A172 (cell line): ENCODE measurements at places on chromosomes 4 and X. TPM values are rescaled to one million over a fixed set of nuclear protein-coding genes. Genes with fewer than 3 reads are reported as not detected.

DNA sequence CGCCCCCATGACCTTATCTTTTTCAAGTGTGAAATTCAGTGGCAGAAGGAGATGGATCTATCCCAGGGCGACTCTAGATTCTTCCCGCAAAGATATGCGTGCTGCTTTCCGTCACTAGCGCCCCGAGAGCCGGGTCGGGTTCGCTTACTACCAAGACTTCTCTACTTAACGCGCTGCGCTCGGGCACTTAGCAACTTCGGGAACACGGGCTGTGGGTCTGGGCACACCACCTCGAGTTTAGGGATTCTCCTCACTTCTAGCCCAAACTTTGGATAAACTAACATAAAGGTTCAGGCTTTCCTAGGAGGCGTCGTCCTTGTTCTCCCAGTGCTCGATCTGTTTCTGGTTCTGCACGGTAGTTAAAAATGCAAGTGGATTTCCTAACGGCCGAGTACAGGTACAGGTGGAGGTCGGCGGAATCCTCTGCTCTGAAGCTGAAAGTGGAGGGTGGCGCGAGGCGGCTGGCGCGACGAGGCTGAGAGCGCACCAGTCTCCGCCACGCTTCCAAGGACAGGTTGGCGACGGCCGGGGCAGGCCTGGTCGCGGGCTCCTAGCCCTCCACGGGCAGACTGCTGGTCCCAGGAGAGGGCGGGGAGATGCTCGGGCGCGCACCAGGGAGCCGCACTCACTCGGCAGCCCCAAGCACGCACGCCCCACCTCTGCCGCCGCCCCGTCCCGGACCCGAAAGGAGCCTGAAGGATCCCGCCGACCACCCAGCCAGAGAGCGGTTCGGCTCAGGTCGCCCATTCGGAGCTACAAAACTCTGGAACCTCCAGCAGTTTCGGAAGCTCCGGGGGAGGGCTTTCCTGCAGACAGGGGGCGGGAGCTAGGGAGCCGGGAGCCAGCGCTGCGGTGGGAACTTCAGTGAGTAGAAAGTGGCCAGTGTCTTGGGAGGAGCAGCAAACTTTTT, 100.8 kb upstream of the TENM3 start:
- DNase-seq, result peak; percentile 16

- DNase-seq, result no peak
Measured at GRCh38 chrX:151981129-151981528, 6.7 kb upstream of the GABRE start.

- DNase-seq, result no peak
Measured at GRCh38 chrX:131729295-131729694, 185.4 kb downstream of the OR13H1 start.

DNA sequence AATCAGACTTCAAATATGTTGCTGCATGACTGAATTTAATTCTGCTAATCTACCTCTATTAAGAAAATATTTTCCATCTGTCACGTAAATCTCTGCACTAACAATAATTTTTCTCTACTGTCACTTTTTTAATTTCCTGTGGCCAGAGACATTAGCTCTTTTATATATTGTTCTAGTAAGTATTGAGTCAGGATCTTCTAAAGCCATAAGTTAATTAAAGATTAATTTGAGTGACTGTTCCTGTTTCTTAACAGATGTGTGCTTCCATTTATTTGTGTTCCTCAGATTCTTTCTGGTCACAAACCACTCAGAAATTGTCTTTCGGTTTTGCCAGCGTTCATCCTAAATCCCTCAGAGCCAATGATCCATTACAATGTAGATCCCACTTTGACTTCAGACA, 2.4 kb upstream of the SMR3B start:
- no peak for DNase-seq

GRCh38 chr4:26137288-26137687, 183.5 kb upstream of the RBPJ start:
- DNase-seq, result no peak

GRCh38 chr4:83266689-83267088, 17.9 kb downstream of the COQ2 start:
- DNase-seq, result no peak

- DNase-seq, result no peak
Measured at GRCh38 chr4:57342411-57342810, 232.2 kb upstream of the IGFBP7 start.

DNA sequence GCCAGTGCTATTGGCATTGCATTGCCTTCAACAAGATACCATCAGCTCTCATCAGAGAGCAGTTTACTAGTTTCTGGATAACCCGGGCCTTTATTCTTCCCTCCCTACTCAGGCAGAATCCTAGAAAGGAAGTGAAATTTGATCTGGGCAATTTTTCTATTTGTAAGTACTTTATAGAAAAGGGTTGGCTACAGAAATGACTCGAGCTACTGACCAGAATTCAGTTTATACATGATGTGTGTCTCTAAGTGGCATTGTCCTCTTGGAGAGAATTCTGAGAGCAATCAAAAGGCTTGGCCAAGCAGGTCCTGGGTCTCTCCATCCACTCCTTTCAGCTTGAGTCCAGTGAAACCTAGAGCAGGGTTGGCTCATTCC, 192.7 kb upstream of the LEF1 start:
- no peak for DNase-seq

DNA sequence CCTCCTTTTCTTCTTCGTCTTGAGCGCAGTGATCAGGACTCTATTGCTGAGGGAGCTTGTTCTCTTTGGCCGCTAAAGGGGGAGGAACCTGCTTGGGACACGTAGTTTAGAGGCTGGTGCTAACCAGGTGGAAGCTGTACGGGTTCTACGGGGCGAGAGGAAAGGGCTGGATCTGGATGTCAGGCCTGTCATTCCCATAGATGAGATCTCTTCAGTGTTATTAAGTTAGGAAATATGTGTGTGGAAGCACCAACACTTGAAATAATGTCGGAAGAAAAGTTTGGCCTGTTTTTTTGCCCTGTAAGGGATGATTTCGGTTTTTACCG, 643 bp downstream of the SRP72 start:
- DNase-seq, result peak; percentile 38

DNA sequence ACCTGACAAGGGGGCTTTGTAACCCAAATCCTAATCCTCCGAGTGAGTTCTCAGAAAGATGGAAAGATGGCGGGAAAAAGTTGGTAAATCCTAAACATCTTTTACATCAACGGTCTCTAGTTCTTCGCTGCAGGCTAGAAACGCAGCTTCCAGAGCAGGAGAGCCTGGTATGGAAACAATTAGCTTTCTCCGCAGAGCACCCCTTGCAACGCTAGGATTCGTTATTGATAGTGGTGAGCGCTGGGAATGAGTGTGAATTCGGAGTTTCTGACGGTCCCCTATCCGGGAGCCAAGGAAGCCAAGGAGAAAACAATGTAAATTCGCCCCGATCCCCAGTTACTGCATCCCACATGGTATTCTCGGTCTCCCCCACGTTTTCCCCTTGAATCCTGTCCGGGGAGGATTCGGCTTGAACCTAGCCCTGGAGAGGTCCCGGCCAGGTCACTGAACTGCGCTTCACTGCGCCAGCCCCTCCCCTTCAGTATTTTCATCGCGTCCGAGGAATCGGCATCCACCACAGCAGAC, 4.7 kb upstream of the NEUROG2 start:
- no peak for DNase-seq

- DNase-seq, result no peak
Measured at GRCh38 chr4:98448908-98449307, 187.7 kb downstream of the RAP1GDS1 start.

DNA sequence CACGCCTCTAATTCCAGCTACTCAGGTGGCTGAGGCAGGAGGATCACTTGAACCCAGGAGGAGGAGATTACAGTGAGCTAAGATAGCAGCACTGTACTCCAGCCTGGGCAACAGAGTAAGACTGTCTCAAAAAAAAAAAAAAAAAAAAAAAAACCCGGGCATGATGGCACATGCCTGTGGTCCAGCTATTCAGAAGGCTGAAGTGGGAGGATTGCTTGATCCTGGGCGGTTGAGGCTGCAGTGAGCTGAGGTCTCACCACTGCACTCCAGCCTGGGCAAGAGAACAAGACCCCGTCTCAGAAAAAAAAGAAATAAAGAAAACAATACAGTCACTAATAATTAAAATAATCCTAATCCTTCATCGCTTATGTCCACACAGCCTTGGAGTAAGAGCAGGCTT, 68.1 kb downstream of the APBB2 start:
- no peak for DNase-seq

DNA sequence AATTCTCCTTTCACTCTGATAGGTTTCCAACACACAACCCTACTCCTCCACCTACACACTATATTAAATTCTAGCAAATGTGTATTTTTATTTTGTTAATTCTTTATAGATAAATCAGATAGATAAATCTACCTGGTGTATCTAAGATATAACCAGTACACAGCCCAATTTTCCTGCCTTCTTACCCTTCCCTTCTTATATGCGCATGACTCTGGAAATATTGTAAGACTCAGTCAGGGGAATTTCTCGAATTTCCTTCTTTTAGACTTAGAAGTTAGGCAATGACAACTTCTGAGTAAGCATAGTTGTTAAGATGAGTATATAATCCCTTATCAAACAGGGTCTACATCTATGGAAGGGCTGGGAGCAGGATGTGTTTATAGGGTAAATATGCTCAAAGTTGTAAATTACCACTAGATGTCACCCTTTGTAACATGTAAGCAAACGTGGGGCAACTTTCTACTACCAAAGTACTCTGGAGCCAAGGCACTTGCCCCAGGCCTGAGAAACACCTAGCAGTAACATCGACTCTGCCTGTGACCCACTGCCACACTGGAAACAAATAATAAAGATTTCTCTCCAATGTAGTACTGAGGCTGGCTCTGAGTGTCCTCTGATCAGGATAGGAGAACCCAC, 444.7 kb downstream of the IQCM start:
- DNase-seq, result peak; percentile 69

GRCh38 chr4:126591583-126591982, 1041.2 kb upstream of the INTU start:
- no peak for DNase-seq

DNA sequence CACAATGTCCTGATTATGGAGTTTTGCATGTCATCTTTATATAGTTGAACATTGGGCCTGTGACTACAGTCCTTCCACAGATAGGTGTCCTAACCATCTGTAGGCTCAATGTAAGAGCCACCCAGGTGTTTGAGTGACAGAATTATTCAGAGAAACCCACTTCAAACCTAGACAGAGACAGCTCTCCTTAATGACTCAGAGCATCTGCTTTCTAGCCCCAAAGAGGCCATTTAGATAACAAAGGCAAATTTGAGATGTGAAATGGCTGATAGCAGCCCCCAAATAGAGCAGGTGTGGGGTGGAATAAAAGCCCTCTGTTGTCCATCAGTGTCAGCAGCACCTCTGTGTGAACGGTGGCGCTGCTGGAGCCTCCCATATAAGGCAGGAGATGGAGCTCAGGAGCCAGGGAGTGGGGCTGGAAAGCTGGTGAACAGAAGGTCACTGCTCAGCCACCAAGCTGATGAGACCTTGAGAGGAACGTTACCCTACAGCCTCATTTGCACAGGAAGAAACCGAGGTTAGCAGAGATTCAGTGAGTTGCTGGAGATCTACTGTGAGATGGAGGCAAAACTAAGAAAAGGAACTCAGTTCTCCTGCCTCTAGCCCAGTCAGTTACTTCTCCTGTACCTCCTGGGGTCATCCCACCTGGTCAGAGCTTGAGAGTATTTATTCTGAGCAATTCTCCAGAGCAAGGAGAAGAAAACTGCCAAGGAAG, 153.3 kb upstream of the LNX1 start:
- no peak for DNase-seq

- no peak for DNase-seq
Measured at GRCh38 chr4:8913858-8914460, 42.3 kb upstream of the HMX1 start.

- DNase-seq, result no peak
Measured at GRCh38 chr4:170446782-170447181, 357.0 kb upstream of the AADAT start.

DNA sequence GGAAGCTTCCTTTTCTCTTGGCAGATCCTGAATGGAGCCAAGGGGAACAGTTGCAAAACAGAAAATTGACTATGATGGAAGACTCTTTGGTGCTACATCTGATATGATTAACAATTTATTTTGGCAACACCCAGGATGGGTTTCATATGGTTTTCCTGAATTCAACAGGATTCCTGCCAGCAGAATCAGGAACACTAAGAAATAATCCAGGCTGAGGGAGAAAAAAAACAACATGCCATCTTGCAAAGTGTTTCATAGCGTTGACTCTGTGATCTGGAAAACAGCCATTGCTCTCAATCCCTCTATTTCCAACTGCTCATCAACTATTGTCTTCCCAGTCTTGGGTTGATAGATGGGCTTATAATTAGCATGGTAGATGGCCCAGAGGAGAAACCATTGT, 303.8 kb upstream of the KLF3 start:
- no peak for DNase-seq

- no peak for DNase-seq
Measured at GRCh38 chr4:97016186-97016907, 1126.9 kb downstream of the STPG2 start.

DNA sequence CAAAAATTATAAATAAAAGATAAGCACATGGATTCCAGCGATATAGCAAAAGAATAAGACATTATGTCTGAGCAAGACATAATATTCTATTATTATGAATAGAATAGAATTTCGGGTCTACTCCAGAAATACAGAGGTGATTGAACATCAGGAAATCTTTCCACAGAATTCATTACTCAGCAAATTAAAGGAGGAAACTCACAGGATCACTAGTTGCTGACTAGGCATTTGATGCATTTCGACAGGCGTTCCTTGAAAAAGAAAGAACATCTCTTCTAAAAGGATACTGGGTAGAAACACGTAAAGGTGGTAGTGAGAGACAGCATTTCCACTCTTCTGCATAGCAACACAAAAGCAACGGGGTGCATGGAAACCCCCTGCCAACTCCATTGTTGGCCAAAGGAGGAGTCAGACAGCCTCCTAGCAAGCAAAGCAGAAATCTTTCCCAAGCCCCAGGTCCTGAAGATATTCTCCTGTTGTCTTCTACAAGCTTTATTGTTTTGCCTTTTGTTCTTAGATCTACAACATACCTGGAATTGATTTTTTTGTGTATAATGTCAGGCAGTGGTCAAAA, 14.3 kb upstream of the PDZD4 start:
- no peak for DNase-seq

GRCh38 chr4:89427782-89428181, 120.2 kb upstream of the GPRIN3 start:
- no peak for DNase-seq

- no peak for DNase-seq
Measured at GRCh38 chr4:151426513-151426912, 17.5 kb downstream of the FHIP1A start.

GRCh38 chr4:105670684-105671083, 37.8 kb downstream of the INTS12 start:
- no peak for DNase-seq

GRCh38 chrX:104130808-104131207, 18.5 kb downstream of the ZCCHC18 start:
- no peak for DNase-seq

GRCh38 chrX:155998116-155998515, 620 bp downstream of the IL9R start:
- no peak for DNase-seq

- DNase-seq, result no peak
Measured at GRCh38 chrX:57453901-57454300, 137.9 kb upstream of the ZXDB start.

XAGE2 gene
- 0.22 TPM in 1 of 2 replicates, not detected in the other for total RNA-seq

ERCC6L gene
- 16.3 and 19.0 TPM in 2 replicates for total RNA-seq

NOX1 gene
- not detected in 2 replicates for total RNA-seq

MAGEE1 gene
- 3.5 and 4.2 TPM in 2 replicates for total RNA-seq

SGMS2 gene
- total RNA-seq, result 29.4 and 50.3 TPM in 2 replicates

SRPX2 gene
- total RNA-seq, result 0.22 and 1.3 TPM in 2 replicates

TMSB15A gene
- 9.3 and 13.7 TPM in 2 replicates for total RNA-seq

UGT2B17 gene
- total RNA-seq, result not detected in 2 replicates

ADGRL3 gene
- 1.0 and 5.4 TPM in 2 replicates for total RNA-seq

BRS3 gene
- not detected in 2 replicates for total RNA-seq

SPANXN4 gene
- total RNA-seq, result not detected in 2 replicates

RHOXF2 gene
- not detected in 2 replicates for total RNA-seq

PRSS12 gene
- 1.5 and 3.0 TPM in 2 replicates for total RNA-seq

SOWAHB gene
- not detected in 2 replicates for total RNA-seq

IQSEC2 gene
- 17.2 and 21.3 TPM in 2 replicates for total RNA-seq

CRMP1 gene
- total RNA-seq, result 51.5 and 55.6 TPM in 2 replicates

ZNF185 gene
- 1.7 and 4.9 TPM in 2 replicates for total RNA-seq
